ENCODE measurements at places on chromosomes 16 and 17.
A peak's percentile ranks its signal among the peaks of the same experiment; 100 is the strongest.

GRCh38 chr16:58197314-58198012 lies 443 bp downstream of the CSNK2A2 start:
- DNase-seq: no peak

GRCh38 chr17:78710607-78711006 lies 71.5 kb downstream of the CYTH1 start:
- DNase-seq: no peak

DNA sequence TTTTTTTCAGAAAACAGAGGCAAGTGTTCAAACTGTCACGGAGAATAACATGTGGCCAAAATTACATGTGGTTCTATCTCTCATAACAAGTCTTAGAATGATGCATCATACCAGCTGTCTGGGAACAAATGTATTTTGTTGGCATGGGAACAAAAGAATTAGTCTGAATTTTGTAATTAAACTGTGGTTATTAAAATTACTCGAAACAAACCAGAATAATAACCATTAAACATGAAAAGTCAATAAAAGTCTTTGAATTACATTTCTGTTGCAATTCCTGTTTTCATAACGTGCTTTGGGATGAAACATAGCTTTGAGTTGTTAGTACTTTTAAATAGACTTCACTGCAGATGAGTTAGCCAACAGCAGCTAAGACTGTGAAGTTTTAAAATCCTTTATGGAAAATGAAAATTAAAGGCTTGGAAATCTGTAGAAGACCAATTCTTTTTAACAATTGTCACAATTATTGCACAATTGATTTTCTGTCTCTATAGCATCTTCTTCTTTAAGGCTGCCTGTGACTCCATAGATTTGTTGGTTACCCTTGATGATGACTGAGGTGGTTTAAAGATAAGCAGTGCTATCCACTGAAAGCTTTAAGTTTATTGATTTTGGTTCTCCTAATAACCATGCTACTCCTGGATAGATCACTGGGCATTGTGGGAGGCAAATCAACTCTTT lies 117.9 kb upstream of the AXIN2 start:
- DNase-seq: no peak

GRCh38 chr17:59897090-59897489 lies 4.2 kb downstream of the RPS6KB1 start:
- no peak for DNase-seq

DNA sequence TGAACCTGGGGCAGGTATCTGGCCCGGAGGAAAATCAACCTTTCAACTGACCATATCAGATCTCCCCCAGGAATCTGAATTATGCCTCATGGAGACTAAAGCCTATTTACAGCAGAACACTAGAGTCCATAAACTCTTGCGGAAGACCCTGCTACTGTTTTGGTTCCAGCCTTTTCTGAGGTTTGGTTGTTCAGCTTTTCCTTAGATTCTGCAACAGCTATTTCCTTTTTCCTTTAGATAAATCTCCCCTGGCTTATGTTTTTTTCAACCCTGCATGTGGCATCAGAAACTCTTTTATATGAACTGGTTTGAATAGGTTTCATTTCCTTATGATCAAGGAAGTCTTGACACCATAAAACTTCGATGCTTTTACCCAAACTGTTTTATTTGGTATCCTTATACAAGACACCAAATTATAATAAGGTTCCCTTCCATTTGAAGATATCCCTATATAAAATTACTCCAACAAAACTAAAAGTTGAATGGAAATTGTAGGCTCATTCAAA lies 13.1 kb downstream of the SPOP start:
- DNase-seq: no peak

GRCh38 chr16:76007645-76008044 lies 269.6 kb upstream of the CNTNAP4 start:
- no peak for DNase-seq

- no peak for DNase-seq
Measured at GRCh38 chr17:74512624-74513091, 18.6 kb downstream of the CD300LB start.

- no peak for DNase-seq
Measured at GRCh38 chr16:15996432-15997109, 47.2 kb downstream of the ABCC1 start.

DNA sequence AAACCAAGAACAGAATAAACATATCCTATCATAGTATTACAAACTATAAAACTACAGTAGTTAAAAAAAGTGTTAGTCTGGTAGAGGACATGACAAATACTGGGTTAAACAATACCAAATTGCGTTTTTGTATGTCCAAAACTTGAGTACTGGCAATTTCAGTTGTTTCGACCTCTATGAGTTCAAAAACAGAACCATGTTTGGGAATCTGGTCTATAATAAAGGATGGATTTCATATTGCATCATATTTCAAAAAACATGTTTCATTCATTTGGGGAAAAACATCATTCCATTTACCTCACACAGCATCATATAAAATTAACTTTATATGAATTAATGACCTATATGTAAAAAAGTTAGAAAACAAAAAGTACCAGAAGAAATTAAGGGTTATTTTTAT lies 81.8 kb downstream of the TRIM37 start:
- DNase-seq: no peak

GRCh38 chr16:50304467-50305440 lies 38.4 kb downstream of the ADCY7 start:
- DNase-seq: no peak

DNA sequence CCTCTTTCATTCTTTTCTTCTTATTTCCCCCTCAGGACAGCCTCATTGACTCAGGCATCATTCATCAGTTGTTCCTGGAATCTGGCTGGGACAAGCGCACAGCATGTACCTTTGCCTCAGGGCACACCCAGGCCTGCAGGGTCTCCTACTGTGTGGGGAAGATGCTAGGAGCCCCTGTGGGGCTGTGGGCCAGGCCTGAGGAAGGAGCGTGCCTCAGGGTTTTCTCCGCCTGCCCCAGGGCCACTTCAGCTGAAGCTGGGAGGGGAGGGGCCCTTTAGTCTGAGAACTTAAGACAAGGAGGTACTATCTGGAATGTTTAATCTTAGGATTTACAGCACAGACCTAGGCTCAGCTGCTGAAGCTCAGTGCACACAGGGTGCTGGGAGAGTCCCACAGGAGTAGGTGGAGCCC lies 7.9 kb downstream of the ELMO3 start:
- no peak for DNase-seq

GRCh38 chr16:73813527-73813926 lies 483.1 kb upstream of the PSMD7 start:
- DNase-seq: no peak

DNA sequence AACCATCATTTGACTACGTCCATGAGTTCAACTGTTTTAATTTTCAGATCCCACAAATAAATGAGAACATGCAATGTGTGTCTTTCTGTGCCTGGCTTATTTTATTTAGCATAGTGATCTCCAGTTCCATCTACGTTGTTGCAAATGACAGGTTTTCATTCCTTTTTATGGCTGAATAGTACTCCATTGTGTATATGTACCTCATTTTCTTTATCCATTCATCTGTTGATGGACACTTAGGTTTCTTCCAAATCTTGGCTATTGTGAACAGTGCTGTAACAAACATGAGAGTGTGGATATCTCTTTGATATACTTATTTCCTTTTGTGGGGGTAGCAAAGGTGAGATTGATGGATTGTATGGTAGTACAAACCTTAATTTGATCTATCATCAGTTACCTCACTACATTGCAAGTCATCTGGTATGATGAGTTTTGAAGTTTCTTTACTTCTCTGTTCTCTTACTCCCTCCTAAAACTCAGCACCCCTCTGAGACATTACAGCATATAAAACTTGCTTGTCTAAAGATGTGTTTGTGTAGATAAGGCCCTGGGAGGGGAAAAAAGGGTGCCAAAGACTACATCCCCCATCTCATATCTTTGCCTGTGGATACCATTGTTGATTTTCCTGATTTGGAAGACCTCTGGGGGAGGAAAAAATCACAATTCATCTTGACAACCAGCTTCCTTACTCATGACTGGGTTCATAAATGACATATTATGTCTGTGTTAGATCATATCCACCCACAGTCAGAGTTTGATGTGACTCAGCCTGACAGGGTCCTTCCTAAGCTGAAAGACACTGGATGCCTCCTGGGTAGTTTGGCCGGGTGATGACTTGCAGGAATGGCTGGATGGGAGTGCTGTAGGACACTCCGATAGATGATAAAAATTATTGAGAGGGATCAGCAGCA lies 47.6 kb downstream of the ABCA9 start:
- DNase-seq: peak; percentile 17

DNA sequence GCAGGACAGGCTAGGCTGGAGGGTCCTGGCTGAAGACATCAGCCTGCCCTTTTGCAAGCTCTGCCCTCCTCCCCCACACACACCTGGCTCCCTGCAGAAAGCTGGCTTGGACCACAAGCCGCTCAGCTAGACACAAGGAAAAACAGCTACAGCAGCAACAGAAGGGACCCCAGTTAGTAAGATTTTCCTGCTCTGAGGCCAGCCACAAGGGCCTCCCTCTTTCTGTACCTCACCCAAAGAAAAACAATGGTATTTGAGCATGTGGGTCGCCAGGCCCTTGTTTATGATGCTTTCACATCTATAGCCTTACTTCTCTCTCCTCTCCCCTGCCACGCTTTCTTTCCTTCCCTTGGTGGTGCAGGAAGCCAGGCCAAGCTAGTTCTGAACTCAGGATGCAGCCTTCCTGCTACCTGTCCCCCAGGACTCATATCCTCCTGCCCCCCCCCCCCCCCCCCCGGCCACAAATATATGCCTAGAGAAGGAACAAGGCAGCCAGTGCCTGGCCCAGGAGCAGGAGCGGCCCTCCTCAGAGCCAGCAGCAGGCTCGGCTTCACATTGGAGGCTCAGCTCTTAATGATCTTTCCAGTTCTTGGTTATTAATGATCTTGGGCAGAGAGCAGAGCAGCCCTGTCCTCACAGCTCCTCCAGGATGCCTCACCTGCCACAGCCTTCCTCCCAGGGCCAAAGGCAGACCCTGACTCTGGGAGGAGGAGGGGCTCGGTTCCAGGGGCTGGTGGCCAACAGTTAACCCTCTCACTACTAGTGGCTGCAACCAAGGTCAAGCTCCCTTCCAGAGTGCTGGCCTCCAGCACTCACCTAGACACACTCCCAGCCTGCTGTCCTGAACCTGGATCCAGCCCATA lies 19.5 kb downstream of the GRIN2C start:
- no peak for DNase-seq

- no peak for DNase-seq
Measured at GRCh38 chr16:69727916-69728270, 1.5 kb upstream of the NQO1 start.

- DNase-seq: no peak
Measured at GRCh38 chr16:57358527-57359095, at the start of gene CCL22. Gene CCL22, plus strand, starts transcription at chr16:57358783. Its CDS starts 34 bp downstream, at chr16:57358817.

DNA sequence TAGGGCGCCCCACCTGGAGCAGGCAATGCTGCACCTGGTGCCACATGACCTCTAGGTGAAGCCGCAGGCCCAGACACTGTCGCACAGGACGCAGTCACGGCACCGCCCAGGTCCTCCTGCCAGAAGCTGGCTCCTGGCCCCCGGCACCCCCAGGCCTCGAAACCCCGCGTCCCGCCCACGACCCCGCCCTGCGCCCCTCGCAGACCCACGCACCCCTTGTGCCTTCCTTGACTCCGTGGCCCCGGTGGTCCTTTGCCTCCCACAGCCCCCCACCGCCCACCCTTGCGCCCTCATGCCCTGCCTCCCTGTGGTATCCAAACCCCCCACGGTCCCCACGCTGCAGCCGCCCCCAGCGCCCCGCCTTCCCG lies 6.3 kb upstream of the C1QTNF8 start:
- DNase-seq: no peak

DNA sequence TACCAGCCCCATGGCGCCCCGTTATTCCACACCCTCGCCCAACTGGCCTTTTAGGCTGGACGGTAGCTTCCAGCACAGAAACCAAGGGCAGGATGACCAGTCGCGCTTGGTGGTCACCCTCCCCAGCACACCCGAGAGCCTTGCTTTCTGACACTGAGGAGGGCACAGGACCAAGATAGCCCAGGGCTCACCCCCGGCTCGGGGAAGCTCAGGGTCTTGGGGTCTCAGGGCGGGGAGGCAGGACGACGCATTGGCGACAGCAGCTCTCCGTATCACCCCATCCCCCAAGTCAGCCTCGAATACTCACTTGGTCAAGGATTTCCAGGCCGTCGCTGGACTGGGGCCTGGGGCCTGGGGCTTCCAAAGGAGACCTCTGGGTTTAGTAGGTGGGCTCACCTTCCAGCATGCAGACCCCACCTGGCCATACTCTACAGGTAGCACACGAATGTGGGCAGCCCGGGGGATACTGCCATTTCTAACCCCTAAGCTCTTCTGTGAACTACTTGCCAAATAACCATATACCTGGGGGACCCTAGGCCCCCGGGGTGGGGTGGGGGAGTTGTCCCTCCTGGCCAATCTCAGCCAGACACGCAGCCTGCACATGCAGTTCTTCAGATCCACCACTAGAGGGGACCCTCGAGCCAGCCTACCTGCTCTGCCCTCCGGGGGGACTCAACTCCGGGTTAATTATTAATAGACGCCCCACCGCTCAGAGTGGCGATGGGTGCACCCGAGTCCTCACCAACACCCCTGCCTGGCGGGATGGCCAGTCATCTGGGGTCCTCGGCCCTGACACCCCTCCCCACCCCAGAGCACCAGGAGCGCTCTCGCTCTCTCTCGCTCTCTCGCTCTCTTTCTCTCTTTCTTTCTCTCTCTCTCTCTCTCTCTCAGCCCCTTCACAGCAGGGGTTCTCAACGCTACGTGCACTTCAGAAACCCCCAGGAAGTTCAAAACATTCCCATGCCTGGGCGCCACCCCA lies 30.0 kb downstream of the TBC1D16 start:
- DNase-seq: no peak

- no peak for DNase-seq
Measured at GRCh38 chr16:67198238-67198734, 645 bp upstream of the ELMO3 start.

DNA sequence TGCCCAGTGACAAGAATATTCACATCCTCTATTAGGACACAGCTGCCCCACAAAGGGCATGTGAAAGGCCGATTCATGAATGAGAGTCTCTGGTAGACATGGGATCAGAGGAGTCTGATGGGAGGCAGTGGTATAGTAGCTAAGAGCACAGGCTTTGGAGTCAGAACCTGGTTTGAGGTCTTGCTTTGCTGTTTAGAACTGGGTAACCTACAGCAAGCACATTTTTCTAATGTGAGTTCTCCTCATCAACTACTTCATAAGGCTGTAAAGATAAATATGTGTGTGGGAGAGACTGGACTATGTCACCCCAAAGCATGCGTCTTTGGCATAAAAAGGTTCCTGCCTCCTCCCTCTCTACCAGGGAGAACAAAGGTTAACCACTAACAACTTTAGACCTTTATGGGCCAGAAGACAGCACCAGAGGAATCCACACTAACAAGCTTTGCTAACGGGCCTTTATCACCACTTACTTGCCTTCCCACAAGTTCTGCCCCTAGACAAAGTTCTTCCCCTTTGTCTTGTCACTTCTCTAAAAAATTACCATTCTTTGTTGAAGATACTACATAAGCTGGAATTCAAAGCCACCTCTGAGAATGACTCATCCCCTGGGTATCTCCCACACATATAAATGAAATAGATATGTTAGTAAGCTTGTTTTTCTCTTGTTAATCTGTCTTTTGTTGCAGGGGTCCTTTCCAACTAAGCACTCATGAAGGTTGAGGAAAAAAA lies 21.1 kb downstream of the CDR2 start:
- DNase-seq: no peak

- DNase-seq: no peak
Measured at GRCh38 chr16:82002831-82003230, 8.4 kb downstream of the SDR42E1 start.

- DNase-seq: no peak
Measured at GRCh38 chr16:75333721-75334163, 82.3 kb upstream of the BCAR1 start.
